ENCODE measurements at places on chromosomes 2 and 18. TPM values are rescaled to one million over a fixed set of nuclear protein-coding genes. Genes with fewer than 3 reads are reported as not detected.
A peak's percentile ranks its signal among the peaks of the same experiment; 100 is the strongest.

GRCh38 chr2:178830451-178830850, 23.2 kb upstream of the TTN start:
- peaks cover 8% of the 10 kb centered on the region for H3K4me1 ChIP-seq
- H3K36me3 ChIP-seq = peaks cover 8% of the 10 kb centered on the region
- H3K27me3 ChIP-seq = no peaks in the 10 kb centered on the region
- no peak for DNase-seq

- no peaks in the 10 kb centered on the region for H3K36me3 ChIP-seq
- no peaks in the 10 kb centered on the region for H3K4me1 ChIP-seq
- H3K27ac ChIP-seq = no peak overlapping the region
- DNase-seq = no peak
- H3K4me3 ChIP-seq = no peak overlapping the region
These were observed 25.2 kb upstream of the CYTIP start for GRCh38 chr2:157468931-157469708.

GRCh38 chr2:77363277-77363676, 158.9 kb downstream of the LRRTM4 start:
- no peaks in the 10 kb centered on the region for H3K36me3 ChIP-seq
- no peaks in the 10 kb centered on the region for H3K4me1 ChIP-seq
- no peak for DNase-seq
- no peak overlapping the region for H3K4me3 ChIP-seq
- H3K27me3 ChIP-seq = no peaks in the 10 kb centered on the region

GRCh38 chr2:27264753-27265535, 2.1 kb upstream of the SLC30A3 start:
- no peaks in the 10 kb centered on the region for H3K36me3 ChIP-seq
- H3K27ac ChIP-seq = peak overlapping the region; percentile 35
- H3K4me1 ChIP-seq = peaks cover 11% of the 10 kb centered on the region
- peak overlapping the region; percentile 64 for H3K4me3 ChIP-seq
- DNase-seq = peak; percentile 71

DNA sequence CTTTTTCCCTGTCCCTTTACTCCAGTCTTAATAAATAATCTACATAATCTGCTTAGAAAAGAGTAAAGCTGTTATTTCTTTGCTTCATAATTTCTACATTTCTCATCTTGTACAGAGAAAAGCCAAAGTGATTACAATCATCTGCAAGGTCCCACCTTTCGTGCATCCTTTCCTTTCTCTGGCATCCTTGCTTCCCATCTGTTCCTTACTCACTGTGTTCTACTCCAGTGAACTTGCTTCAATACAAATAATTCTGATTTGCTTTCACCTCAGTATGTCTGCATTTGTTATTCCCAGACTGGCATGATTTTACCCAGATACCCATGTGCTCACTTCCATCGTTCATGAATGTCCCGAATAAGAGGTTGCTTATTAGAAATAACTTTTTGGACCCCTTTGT, 99.4 kb upstream of the DSEL start:
- no peak overlapping the region for H3K4me3 ChIP-seq
- H3K27ac ChIP-seq = no peak overlapping the region
- no peaks in the 10 kb centered on the region for H3K36me3 ChIP-seq
- no peaks in the 10 kb centered on the region for H3K27me3 ChIP-seq
- H3K4me1 ChIP-seq = peaks cover 23% of the 10 kb centered on the region
- DNase-seq = no peak

GALNT13 gene
- total RNA-seq = 8.3 TPM

DNA sequence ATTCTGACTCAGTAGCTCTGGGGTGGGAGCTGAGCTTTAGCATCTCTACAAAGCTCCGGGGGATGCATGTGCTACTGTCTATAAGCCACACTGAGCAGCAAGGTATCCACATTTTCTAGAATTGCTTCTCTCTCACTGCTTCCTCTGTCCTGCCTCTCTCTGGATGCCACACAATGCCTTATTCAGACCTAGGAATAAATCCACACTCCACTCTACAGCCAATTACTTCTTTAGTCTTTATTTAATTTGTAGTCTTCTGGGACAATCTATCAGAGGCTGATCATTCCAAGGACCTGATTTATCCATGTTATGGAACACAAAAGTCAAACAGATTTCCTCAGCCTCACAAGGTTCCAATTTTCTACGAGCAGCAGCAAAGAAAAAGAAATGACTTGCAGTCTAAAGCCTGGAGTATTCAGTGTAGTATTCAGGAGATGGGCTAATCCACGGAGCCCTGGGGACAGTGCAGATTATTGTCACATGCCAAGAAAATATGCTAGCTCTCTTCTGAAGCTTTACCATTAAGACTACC, 4.4 kb downstream of the BCL2 start:
- no peak overlapping the region for H3K27ac ChIP-seq
- peaks cover 40% of the 10 kb centered on the region for H3K27me3 ChIP-seq
- H3K4me1 ChIP-seq = peaks cover 15% of the 10 kb centered on the region

MYOM1 gene
- 1.1 TPM for total RNA-seq

GRCh38 chr2:150572194-150572766, 84.8 kb upstream of the RND3 start:
- H3K27ac ChIP-seq = no peak overlapping the region
- H3K36me3 ChIP-seq = no peaks in the 10 kb centered on the region
- H3K4me3 ChIP-seq = no peak overlapping the region
- peaks cover 3% of the 10 kb centered on the region for H3K4me1 ChIP-seq

Data from progenitor cell of endocrine pancreas (in vitro differentiated cells).